Thymus (tissue), 14 donors: ENCODE measurements at places on chromosomes 6 and 20.

- H3K27ac ChIP-seq, result no peak overlapping the region
- no peaks in the 10 kb centered on the region for H3K4me1 ChIP-seq
- H3K4me3 ChIP-seq, result no peak overlapping the region
- DNase-seq, result no peak
- H3K36me3 ChIP-seq, result no peaks in the 10 kb centered on the region
- no peaks in the 10 kb centered on the region for H3K27me3 ChIP-seq
Observed at GRCh38 chr6:54361188-54361587, 52.9 kb downstream of the TINAG start.

DNA sequence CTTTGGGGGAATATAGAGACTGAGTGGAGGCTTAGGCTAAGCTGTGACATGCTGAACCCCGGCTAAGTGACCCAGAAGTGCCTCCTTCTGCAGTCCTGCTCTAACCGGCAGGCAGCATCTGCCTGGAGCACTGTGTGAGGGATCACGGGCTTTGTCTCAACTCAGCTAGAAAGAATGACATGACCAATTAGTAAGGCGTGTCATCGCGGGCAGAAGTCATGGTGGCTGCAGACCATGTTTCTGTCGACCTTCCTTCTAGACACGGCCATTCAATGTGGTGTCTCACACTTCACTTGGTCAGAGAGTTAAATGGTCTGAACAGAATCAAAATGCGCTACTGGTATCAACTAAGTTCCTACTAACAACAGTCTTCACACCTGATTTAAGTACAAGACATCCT, 35.0 kb downstream of the HUS1B start:
- H3K27me3 ChIP-seq, result no peaks in the 10 kb centered on the region
- H3K4me1 ChIP-seq, result no peaks in the 10 kb centered on the region
- no peak overlapping the region for H3K4me3 ChIP-seq
- DNase-seq, result no peak
- H3K36me3 ChIP-seq, result peaks cover 14% of the 10 kb centered on the region

- H3K4me3 ChIP-seq, result no peak overlapping the region
- no peaks in the 10 kb centered on the region for H3K27me3 ChIP-seq
- H3K27ac ChIP-seq, result no peak overlapping the region
- no peak for DNase-seq
- H3K36me3 ChIP-seq, result no peaks in the 10 kb centered on the region
Observed at GRCh38 chr6:140320081-140321080, 945.9 kb upstream of the CITED2 start.

DNA sequence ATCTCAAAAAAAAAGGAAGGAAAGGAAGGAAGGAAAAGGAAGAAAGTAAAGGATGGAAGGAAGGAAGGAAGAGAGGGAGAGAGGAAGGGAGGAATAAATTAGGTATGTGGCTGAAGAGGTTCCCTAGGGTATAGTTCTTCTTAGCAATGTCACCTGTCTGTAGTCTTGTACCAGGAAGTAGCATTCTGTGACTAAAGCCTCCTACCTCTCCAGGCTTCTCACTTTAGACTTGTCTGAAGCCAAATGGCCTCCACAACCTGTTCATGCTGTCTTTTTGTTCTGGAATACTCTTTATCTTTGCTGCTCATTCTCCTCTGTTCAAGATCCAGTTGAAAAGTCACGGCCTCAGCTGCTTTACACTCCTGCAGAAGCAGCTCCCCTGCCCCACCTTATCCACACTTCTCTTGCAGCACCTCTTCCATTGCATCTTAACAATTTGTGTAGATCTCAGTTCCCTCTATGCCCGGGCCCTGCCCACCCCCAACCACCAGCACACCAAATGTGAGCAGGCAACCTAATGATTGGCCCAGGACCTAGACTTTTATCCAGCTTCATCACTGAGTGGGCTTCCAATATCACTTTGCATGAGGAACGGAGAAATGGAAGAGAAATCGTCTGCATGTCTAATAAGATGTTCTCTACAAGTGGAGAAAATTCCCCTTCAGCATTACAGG, 19.1 kb downstream of the GCNT2 start:
- H3K4me3 ChIP-seq, result no peak overlapping the region
- H3K27me3 ChIP-seq, result no peaks in the 10 kb centered on the region
- H3K36me3 ChIP-seq, result no peaks in the 10 kb centered on the region
- H3K4me1 ChIP-seq, result no peaks in the 10 kb centered on the region

DNA sequence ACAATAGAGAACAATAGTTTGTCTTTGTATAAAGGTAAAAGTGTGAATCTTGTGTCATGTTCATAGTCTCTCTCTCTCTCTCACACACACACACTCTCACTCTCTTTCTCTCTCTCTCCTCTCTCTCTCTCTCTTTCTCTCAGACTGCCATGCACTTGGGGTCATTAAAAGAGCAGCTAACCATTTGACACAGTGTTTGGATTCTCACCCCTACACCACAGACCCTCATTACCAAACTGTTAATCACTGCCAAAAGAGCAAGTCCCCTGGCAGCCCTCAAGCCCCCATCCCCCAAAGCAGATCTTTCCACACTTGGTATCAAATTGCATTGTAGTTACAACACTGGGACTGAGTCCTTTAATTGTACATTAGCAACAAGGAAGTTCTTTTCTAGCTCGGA, 305.8 kb upstream of the RSPO3 start:
- no peaks in the 10 kb centered on the region for H3K27me3 ChIP-seq
- no peaks in the 10 kb centered on the region for H3K36me3 ChIP-seq
- H3K4me1 ChIP-seq, result no peaks in the 10 kb centered on the region

- DNase-seq, result no peak
- H3K27ac ChIP-seq, result no peak overlapping the region
- no peak overlapping the region for H3K4me3 ChIP-seq
- no peaks in the 10 kb centered on the region for H3K4me1 ChIP-seq
Observed at GRCh38 chr6:4778086-4778485, 1.9 kb downstream of the CDYL start.

- no peak overlapping the region for H3K4me3 ChIP-seq
- no peak overlapping the region for H3K27ac ChIP-seq
- no peaks in the 10 kb centered on the region for H3K27me3 ChIP-seq
- no peak for DNase-seq
- no peaks in the 10 kb centered on the region for H3K4me1 ChIP-seq
Observed at GRCh38 chr20:16095226-16095625, 478.0 kb downstream of the KIF16B start.

DNA sequence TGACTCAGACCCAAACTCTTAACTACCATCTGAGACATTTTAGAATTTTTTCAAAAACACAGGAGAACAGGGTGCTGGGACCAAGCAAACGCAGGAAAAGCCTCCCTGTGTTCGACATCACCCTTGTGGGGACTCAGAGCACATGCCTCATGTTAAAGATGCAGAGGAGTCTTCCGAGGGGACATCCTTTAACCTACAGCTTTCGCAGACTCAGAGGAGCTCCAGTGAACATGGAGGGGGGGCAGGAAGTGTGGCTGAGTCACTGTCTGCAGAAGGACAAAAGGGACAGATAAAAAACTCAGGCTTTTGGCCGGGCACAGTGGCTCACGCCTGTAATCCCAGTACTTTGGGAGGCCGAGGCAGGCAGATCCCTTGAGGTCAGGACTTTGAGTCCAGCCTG, 15.1 kb downstream of the BMP7 start:
- no peak for DNase-seq
- peaks cover 4% of the 10 kb centered on the region for H3K27me3 ChIP-seq
- H3K4me3 ChIP-seq, result no peak overlapping the region
- peaks cover 5% of the 10 kb centered on the region for H3K4me1 ChIP-seq
- no peaks in the 10 kb centered on the region for H3K36me3 ChIP-seq
